ENCODE measurements at places on chromosomes 4 and X.

DNA sequence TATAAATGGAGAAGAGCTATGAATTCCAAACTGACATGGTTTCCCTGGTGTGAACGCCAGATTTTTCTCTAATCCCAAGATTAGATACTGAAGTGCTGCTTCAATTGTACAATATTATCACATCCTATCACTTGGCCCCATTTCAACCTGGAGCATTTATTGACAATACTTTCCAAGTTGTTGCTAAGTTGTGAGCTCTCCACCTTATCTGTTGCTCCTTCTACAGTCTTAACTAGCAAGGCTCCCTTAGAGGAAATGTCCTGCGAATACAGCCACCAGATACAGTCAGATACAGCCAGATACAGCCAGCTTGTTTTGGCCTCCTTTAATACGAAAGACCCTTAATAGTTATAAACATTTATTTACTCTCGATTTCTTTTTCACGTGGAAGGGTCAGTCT, 466.3 kb upstream of the FAM241A start:
- DNase-seq = no peak

DNA sequence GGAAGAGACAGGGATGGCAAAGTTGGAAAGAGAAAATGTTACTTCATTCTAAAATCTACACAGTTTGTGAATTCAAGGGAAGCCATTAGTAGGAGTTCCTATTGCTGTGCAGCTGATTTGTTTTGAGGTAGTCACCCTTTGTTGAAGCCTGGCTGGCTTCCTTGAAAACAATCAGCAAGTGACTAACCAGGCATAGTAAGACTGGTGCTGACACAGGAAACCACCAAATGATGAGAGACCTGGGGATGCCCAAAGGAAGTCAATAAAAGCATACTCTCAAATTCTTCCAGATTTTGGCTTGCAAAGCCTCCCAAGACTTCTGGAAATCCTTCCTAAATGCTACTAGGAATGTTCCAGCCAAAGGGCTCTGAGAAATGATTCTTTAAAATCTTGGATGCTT, 23.9 kb upstream of the PRDM8 start:
- peak; percentile 65 for DNase-seq

DNA sequence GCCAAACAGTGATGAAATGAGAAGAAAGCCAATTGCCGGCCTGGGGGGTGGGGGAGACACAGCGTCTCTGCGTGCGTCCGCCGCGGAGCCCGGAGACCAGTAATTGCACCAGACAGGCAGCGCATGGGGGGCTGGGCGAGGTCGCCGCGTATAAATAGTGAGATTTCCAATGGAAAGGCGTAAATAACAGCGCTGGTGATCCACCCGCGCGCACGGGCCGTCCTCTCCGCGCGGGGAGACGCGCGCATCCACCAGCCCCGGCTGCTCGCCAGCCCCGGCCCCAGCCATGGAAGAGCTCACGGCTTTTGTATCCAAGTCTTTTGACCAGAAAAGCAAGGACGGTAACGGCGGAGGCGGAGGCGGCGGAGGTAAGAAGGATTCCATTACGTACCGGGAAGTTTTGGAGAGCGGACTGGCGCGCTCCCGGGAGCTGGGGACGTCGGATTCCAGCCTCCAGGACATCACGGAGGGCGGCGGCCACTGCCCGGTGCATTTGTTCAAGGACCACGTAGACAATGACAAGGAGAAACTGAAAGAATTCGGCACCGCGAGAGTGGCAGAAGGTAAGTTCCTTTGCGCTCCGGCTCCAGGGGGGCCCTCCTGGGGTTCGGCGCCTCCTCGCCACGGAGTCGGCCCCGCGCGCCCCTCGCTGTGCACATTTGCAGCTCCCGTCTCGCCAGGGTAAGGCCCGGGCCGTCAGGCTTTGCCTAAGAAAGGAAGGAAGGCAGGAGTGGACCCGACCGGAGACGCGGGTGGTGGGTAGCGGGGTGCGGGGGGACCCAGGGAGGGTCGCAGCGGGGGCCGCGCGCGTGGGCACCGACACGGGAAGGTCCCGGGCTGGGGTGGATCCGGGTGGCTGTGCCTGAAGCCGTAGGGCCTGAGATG, at the start of gene SHOX:
SHOX (plus strand) TSS at position 180 of the 885 bp plus-strand sequence; CDS start at position 287, 107 bp downstream.
- no peak for DNase-seq

- no peak for DNase-seq
Measured at GRCh38 chrX:12798601-12799000, 7.4 kb downstream of the PRPS2 start.

- no peak for DNase-seq
Measured at GRCh38 chr4:120525106-120525505, 397.4 kb downstream of the PRDM5 start.

DNA sequence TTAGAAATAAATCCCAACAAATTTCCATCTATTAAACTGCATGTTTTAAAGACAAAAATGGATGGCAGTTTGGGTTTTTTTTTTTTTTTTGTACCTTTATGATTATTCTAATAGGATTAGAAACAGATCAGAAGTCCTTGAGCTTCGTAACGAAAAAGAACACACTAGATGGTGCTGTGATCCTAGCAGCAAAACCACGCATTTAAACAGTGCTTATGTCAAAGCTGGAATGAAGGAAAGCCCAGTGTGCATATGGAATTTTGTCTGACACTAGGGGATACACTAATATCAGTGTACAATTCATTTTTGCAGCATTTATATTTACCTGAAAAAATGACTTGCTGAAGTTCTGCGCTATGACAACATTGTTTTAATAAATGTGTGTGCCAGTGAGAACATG, 229.1 kb downstream of the VEGFC start:
- DNase-seq = no peak

- no peak for DNase-seq
Measured at GRCh38 chr4:184812199-184812542, 13.6 kb downstream of the ACSL1 start.

DNA sequence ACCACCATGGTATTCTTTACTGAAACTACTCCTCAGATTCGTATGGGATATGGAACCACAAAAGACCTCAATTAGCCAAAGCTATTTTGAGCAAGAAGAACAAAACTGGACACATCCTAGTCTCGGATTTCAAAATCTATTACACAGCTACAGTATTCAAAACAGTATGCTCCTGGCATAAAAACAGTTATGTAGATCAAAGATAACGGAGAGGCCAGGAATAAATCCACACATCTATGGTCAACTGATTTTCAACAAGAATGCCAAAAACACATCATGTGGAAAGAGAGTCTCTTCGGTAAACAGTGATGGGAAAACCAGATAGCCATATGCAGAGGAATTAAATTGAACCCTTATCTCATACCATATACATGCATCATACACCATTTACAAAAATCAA, 155.3 kb downstream of the SPCS3 start:
- no peak for DNase-seq

GRCh38 chr4:10730590-10730989, 46.0 kb upstream of the CLNK start:
- DNase-seq = no peak

GRCh38 chr4:37584493-37585060, 101.6 kb downstream of the RELL1 start:
- DNase-seq = no peak

DNA sequence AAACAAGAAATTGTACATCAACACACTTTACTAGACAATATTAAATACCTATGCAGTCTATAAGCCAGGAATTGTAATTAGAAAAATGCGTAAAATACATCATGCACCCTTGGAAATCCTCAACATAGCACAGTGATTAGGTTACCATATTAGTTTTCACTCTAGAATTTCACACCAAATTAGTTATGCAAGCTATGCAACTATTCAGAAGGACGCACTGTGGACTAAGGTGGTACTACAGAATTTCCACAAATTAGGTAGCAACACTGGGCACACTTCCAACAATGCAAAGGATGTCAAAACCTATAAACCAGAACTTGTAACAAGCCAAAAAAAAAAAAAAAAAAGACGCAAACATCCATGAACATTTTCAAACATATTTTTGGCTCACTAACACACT, 71.1 kb upstream of the ZCCHC13 start:
- peak; percentile 2 for DNase-seq

GRCh38 chrX:95441836-95442235, 1242.8 kb upstream of the DIAPH2 start:
- DNase-seq = no peak

DNA sequence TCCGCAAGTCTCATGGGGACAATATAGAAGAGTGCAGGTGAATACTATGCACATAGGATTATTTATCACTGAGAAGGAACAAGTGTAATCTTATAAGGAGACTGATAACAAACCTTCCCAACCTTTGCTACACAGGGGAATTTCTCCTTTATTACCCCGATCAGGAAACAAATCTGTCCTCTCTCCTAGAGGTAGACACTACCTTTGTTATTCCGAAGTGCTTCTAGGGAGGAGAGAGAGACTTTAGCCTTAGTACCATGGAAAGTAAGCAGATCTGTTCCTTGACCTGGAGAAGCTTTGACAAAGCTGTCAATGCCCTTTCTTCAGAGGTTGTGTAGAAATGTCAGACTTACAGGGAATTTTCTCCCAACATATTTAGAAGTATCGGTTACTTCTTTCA, 475.5 kb downstream of the CCSER1 start:
- DNase-seq = no peak

- DNase-seq = no peak
Measured at GRCh38 chr4:83364312-83364711, 29.7 kb upstream of the HPSE start.

GRCh38 chrX:50635162-50635561, 164.5 kb upstream of the DGKK start:
- DNase-seq = no peak

DNA sequence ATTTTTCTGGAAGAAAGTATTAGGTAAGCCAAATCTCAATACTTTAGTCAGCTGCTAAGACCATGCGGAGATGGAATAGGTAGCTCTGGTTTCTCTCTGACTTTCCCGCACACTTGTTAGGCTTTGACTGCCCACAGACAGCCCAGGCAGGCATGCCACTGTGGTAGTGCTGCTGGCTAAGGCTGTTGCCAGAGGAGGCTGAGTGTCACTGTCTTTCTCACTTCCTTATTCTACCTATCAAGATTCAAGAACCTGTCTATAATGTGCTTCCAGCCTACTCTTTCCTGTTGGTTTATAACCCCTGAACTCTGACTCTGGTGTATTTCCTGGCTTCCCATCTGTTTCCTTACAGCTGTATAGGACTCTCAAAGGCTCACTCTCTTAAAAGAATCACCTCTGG, 81.8 kb upstream of the TRPC5 start:
- DNase-seq = no peak

GRCh38 chrX:149539283-149540130, 1.3 kb upstream of the EOLA1 start:
- peak; percentile 85 for DNase-seq

GRCh38 chr4:85051526-85051925, 85.0 kb upstream of the WDFY3 start:
- no peak for DNase-seq

DNA sequence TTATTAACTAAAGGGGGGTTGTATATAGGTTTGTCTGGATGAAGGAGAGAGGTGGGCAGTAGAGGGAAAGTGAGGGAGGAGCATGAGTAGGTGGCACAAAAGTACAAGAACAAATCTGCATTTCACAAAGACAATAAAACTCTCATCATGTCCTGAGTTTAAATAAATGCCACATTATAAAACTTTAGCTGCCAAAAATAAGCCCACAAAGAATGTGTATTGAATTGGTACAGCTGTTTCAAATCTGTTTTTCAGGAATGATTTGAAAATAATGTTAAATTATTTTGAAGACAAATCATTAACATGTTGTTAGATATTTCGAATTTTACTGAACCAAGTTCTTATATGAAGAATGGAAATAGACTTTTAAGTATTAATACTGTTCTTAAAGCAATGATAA, 5.8 kb downstream of the CNKSR2 start:
- DNase-seq = no peak

GRCh38 chr4:185461565-185461964, 10.0 kb downstream of the CCDC110 start:
- DNase-seq = no peak

- DNase-seq = no peak
Measured at GRCh38 chr4:8185295-8185694, 13.8 kb upstream of the SH3TC1 start.

DNA sequence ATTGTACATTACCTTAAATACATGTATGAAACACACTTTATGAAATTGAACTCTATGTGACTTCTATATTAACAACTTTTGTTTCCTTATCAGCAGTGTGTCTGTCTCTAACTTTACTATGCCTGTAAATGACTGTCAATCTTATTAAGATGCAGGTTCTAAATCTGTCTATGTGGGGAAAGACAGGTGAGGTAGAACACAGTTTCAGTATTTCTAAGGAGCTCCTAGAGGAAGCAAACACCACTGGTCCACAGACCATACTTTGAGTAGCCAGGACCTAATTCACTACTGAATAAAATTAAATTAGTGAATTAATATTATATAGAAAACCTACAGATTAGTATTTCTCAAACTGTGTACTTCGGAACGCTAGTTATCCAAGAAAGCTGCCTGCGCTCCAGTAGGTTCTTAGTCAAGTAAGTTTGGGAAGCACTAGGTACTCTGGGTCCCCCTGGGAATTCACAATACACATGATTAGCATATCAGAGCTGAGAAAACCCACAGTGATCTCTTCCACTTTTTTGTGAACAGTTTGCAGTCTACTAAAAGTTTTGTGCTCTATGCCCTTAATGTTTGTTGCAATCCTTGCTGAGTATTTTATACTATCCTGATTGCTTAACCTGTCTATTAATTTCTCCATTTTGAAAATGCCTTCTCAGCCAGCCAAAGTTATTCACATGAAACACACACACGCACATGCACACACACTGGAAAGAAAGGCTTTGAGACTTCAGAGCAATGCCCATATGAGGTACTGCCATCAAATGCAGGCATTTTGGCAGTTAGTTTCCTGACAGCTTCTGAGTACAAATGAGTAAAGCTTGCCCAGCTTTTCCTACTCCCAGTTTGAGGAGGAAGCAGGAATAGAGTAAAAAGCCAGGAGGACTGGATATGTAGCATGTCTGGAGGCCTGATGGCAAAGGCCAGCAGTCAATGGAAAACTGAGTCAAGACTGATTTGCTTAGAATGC, 133.6 kb upstream of the CPEB2 start:
- no peak for DNase-seq

- DNase-seq = no peak
Measured at GRCh38 chrX:9587642-9588041, 122.8 kb downstream of the TBL1X start.

GRCh38 chr4:145776208-145776607, 96.3 kb downstream of the C4orf51 start:
- no peak for DNase-seq

GRCh38 chr4:19636451-19636850, 615.3 kb upstream of the SLIT2 start:
- no peak for DNase-seq

GRCh38 chr4:70734168-70734954, 12.6 kb downstream of the RUFY3 start:
- DNase-seq = peak; percentile 33

DNA sequence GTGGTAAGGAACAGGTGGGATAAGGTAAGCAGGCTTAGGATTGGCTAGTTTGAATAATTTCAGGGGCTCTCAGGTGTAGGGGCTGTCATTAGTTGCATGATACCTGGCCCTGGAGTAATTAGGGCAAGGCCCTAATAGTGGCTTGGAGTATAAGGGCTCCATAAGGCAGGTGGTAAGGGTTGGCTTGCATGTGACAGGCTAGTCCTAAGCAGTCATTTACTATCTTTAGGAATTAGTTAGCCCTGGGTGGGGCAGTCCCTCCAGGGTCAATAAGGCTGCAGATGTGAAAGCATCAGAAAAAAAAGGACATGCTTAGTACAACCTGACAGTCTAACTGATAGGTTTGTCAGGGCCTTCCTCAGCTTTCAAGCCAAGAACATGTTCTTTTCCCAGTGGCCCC, 7.8 kb upstream of the TMPRSS11D start:
- no peak for DNase-seq

GRCh38 chr4:8019396-8020365, 80.0 kb upstream of the AFAP1 start:
- DNase-seq = no peak

- DNase-seq = peak; percentile 31
Measured at GRCh38 chr4:37666625-37667071, 19.5 kb downstream of the RELL1 start.

GRCh38 chr4:58551676-58552075, 1441.5 kb upstream of the IGFBP7 start:
- no peak for DNase-seq

Measured in activated CD4-positive, alpha-beta T cell treated with anti-CD3 and anti-CD28 coated beads for 48 hours (primary cell).